Stimulated activated CD4-positive, alpha-beta T cell treated with anti-CD3 and anti-CD28 coated beads, TNF-alpha, amount 100 ng/mL, for 4 hours (primary cell): ENCODE measurements at places on chromosomes 16 and 17.

DNA sequence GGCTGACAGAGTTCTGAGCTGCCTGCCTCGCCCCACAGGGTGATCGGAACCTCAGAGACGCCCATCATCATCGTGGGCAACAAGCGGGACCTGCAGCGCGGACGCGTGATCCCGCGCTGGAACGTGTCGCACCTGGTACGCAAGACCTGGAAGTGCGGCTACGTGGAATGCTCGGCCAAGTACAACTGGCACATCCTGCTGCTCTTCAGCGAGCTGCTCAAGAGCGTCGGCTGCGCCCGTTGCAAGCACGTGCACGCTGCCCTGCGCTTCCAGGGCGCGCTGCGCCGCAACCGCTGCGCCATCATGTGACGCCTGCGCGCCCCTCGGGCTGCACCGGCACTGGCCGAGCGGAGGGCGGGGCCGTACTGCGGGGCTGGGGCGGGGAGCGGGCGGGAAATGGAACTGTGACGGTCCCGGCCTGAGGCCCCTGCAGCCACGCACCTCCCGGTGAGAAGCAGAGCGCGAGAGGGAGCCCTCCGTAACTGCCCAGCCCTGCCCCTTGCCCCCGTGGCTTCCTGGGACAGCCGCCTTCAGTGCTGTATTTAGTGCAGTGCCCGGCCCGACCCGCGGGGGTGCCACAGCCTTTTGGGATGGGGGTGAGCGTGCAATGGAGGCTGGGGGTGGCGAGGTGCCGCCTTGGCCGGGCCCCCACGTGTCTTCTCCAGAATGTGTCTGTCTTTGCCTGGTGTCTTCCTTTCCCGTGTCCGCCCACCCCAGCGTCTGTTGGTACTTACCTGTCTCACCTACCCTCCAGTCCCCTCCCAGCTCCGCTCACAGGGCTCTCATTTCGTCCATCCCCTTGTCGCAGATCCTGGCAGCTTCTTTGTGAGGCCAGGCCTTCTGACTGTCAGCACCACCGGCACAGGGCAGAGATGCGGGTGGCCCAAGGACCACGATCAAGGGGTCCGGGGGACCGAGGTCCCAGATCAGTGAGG lies 9.8 kb downstream of the RASL10B start:
- DNase-seq = no peak

DNA sequence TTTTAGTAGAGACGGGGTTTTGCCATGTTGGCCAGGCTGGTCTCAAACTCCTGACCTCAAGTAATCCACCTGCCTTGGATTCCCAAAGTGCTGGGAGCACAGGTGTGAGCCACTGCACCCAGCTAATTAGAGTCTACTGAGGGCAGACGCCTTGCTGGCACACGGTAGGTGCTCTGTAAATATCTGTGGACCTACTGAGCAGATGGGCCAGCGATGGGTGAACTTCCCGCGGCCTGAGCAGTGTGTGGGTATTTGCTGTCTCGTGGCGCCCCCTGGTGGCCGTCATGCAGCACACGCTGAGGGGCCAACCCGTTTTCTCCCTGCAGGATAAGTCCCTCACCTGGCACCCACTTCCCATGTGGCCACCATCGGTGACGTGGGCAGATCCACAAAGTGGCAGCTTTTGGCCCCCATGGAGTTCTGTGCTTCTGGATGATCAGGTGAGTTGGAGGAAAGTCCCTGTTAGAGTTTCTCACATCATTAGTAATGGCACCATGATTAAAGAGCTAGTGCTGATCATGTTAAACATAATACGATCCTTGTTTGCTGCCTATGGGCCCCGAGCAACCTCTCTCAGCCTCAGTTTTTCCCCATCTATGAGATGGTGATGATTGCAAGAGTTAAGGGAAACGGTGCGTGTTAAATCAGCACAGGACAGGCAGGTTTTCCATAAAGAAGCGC lies 40.7 kb downstream of the ZDHHC7 start:
- peak; percentile 66 for DNase-seq

GRCh38 chr17:42287977-42288802 lies at the start of gene STAT5A:
STAT5A (plus strand) TSS chr17:42288498; CDS start chr17:42289412, 914 bp downstream.
- DNase-seq = peak; percentile 48

- DNase-seq = no peak
Measured at GRCh38 chr17:834136-834535, 52.0 kb downstream of the MRM3 start.

GRCh38 chr17:82767041-82767754 lies 15.3 kb downstream of the TBCD start:
- DNase-seq = no peak

DNA sequence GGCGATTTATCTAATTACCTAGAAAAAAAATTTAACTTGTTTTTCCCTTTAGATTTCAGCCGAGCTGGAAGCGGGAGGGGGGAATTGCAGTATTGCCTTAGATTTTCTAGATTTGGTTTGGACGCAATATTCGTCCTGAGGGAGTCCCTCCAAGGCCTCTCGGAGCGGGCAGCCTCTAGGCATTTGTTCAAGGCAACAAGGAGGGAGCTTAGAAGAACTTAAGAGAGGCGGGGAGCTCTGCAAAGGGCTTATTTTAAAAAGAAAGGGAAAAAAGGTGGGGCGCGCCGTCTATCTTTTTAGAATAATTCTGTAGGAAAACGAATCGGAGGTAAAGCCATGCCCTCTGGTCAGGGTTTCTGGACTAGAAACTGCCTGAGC lies 407 bp upstream of the TMEM94 start:
- no peak for DNase-seq

DNA sequence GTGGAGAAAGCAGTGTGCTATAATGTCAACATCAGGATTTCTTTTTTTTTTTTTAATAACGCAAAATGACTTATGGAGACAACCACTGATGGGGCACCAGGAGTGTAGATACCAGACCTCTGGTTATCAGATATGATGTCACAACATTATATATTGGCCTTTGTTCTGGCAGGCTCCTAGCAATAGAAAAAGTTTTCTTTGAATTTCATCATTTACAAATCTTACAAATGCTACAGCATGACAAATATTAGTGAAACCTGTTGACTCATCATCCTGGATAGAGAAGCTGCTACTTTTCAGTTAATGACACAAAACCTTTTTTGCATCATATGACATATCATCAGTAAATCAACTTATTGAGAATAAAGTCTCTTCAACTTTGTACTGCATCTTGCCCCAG lies 6.1 kb downstream of the THUMPD1 start:
- DNase-seq = no peak

DNA sequence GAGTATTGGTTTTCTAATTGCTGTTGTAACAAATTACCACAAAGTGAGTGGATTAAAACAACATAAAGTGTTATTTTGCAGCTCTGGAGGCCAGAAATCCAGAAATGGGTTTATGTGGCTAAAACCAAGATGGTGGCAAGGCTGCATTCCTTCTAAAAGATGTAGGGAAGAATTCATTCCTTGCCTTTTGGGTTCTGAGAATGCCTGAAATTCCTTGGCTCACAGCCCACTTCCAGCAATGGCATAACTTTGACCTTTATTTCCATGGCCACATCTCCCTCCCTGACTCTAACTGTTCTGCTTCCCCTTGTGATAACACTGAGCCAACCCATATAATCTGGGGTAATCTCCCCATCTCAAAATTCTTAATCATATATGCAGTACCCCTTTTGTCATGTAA lies 269.6 kb upstream of the RPL38 start:
- no peak for DNase-seq

DNA sequence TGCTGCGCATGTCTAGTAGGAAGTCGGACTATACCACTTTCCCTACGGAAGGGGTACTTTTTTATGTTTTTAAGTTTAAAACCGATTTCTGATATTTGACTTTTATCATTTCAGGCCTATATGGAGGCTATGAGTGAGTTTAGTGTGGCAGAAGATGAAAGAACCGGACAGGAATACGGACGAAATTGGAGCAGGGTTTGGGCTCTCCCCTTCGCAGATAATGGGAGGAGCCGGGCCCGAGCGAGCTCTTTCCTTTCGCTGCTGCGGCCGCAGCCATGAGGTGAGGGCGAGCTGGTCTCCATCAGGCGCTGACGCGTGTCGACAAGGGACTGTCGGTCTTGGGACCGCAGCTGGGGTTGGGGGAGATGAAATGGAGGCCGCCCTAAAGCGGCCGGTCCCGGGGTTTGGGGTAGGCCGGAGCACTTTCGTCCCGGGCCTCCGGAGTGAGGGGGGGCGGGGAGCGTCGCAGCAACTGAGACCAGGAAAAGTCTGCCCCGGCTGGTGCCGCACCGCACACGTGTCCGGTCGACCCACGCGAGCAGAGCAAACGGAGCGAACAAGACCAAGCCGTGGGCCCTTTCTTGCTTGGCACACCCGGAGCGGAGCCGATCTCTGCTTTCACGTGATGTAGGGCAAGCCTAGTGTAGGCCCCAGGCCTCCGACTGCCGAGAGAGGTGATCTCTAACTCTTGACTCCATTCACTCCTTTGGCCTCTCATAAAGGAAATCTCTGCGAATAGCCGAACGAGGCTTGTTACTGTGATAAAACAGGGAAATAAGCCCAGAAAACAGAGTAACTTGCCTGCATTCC lies at the start of gene RPL19:
Gene RPL19, plus strand, starts transcription at position 214 of the 810 bp plus-strand sequence. Its CDS starts 62 bp downstream, at position 276.
- DNase-seq = peak; percentile 71

- no peak for DNase-seq
Measured at GRCh38 chr16:68563631-68564381, 24.7 kb downstream of the ZFP90 start.

DNA sequence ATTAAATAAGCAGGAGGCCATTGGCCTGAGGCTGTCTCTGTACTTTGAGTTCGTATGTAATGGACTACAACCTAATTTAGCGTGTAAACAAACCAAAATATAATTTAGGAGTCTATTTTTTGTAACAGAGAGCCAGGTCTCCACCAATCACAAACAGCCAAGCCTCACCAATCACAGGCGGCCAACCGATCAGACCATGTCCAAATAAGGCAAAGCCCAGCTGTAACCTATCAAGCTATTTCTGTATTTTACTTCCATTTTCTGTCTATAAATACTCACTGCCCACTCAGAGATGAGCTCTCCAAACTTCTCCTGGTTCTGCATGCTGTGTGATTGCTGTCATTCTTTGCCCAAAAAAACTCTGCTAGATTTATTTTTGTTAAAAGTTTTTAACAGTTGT lies 322.7 kb downstream of the NPIPA8 start:
- DNase-seq = no peak

DNA sequence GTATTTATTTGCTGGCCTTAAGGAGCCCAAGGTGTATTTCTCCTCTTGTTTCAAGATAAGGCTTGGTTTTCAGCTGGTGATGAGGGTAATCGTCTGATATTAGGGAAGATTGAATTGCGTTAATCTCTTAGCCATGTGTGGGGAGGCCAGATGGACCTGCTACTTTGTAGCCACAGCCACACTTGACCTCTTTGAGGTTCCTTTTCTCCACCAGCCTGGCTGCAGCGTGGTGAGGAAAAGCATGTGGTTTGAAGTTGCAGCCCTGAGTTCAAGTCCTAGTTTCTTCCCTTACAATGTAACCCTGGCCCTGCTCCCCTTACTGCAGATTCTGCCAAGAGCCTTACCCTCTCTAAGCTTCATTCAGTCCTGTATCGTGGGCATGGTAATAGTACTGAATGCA lies 3.1 kb downstream of the MINK1 start:
- DNase-seq = no peak

DNA sequence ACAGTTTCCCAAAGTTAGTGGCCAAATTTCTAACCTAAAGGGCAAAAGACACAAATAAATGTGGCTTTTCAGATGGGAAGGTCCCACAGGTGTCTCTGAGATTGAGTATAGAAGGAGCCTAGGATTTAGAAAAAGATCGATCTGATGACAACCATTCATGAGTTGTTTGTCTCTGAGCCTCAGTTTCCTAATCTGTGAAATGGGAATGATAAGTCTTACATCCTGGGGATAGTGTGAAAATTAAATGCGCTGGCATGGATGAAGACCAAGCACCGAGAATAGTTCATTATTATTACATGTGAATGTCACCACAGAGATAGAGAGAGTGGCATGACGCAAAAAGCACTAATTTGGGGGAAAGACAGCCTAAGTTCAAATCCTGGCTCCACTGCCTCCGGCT lies 7.2 kb downstream of the CDH5 start:
- DNase-seq = no peak

GRCh38 chr17:48426019-48426665 lies 3.9 kb downstream of the SKAP1 start:
- DNase-seq = no peak

DNA sequence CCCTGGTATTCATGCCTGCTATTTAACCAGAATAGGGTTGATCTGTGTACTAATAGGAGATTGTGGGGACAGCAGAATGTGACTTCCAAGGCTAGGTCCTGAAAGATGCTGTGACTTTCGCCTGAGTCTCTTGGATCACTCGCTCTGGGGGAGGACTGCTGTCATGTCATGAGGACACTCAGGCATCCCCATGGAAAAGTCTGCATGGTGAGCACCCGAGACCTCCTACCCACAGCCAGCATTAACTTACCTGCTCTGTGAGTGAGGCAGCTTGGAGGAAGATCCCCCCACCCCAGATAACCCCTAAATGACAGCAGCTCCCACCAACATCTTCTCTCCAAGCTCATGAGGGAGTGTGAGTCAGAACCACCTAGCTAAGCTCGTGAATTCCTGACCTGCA lies 30.3 kb upstream of the C16orf78 start:
- DNase-seq = no peak

DNA sequence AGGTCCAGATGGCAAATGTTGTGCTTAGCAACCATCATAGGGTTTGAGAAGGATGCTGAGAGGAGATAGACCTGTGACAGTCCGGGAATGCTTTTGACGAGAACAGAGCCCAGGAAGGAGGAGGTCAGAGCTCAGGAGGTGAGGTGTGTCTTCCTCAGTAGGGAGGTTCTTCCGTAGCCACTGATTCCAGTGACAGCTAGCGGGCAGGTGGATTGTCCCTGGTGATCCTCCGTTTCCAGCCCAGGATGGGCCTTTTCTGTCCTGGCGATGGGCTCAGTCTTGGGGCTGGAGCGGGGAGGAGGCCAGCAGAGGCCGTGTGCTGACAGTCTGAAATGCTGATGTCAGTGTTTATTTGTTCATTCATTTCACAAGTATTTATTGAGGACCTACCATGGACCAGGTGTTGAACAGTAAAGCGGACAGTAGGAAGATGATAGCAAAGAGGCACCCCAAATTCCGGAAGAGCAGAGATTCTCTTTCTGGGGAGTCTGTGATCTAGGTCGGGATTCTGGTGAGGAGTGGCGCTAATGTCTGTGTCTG lies 38.8 kb downstream of the KIAA0513 start:
- DNase-seq = no peak

- no peak for DNase-seq
Measured at GRCh38 chr17:73560661-73561060, 83.6 kb downstream of the SDK2 start.

- DNase-seq = no peak
Measured at GRCh38 chr16:4640572-4641305, 16.1 kb downstream of the MGRN1 start.

- DNase-seq = no peak
Measured at GRCh38 chr16:81096715-81097208, 567 bp upstream of the GCSH start.

GRCh38 chr17:1716912-1717695 lies 6.9 kb upstream of the TLCD2 start:
- peak; percentile 66 for DNase-seq
